ENCODE measurements at places on chromosomes 2 and 18. TPM values are rescaled to one million over a fixed set of nuclear protein-coding genes. Genes with fewer than 3 reads are reported as not detected.

GRCh38 chr18:68275616-68276015 is 439.3 kb downstream of the TMX3 start:
- DNase-seq, result no peak
- H3K27ac ChIP-seq, result no peak overlapping the region
- H3K4me3 ChIP-seq, result no peak overlapping the region
- no peaks in the 10 kb centered on the region for H3K4me1 ChIP-seq
- no peaks in the 10 kb centered on the region for H3K36me3 ChIP-seq

GRCh38 chr2:885230-886071 is 65.2 kb upstream of the SNTG2 start:
- H3K36me3 ChIP-seq, result no peaks in the 10 kb centered on the region
- H3K4me3 ChIP-seq, result no peak overlapping the region
- H3K27ac ChIP-seq, result no peak overlapping the region
- no peaks in the 10 kb centered on the region for H3K4me1 ChIP-seq

The RNU2-63P gene
- not detected for polyA plus RNA-seq

The ADCYAP1 gene
- 0.09 TPM for polyA plus RNA-seq

Measured in left lung (tissue), 14 donors.